ENCODE measurements at places on chromosomes 2 and 18.
A peak's percentile ranks its signal among the peaks of the same experiment; 100 is the strongest.

GRCh38 chr2:82730811-82731210 is 1728.3 kb downstream of the SUCLG1 start:
- no peak for DNase-seq

DNA sequence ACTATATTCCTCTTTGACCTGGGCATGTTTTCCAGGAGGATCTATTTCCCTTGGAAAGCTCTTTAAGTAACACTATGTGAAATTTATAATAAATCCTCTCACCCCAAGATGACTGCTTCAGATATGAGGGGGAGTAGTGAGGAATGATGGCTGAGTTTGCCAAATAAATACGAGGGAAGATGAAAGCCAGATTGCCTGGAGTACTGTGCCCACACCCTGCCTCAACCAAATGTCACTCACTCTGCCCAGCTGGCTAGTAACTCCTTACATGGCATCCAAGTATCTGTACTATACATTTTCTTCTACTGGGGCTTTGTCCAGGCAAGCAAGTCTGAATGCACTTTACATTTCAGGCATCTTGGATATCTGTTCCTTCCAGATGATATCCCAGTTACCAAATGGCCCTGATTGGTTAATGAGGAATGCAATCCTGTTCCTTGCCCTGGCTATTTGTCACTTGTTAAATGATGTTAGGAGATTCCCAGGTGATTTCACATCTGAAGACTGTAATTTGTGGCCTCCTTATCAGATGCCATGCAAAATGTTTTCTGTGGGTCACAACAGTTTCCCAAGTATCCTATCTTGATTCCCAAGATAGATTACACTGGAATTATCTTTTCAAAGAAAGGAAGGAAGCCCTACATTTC is 191.8 kb downstream of the IKZF2 start:
- no peak for DNase-seq

GRCh38 chr2:105592288-105592687 is 152.4 kb upstream of the NCK2 start:
- DNase-seq: peak; percentile 89

GRCh38 chr18:24200494-24201290 is 61.8 kb downstream of the CABYR start:
- DNase-seq: no peak

- DNase-seq: no peak
Observed at GRCh38 chr2:75099521-75099922, 99.8 kb downstream of the TACR1 start.

DNA sequence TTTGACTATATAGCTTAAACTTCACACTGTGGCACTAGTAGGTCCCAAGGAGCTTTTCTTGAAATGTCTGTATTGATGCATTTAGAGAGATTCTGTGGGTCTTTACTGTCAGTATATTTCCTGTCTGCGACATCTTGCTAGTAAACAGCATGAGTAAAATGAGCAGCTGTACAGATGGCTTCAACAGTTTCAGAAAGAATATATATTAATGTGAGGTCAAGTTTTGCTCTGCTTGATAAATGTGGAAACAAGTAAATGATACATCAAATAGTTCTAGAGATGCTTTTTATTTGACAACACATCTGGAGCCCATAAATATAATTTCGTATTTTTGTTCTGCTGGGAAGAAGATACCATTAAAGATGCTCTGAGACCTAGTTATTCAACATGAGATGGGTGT is 310.9 kb upstream of the COL3A1 start:
- no peak for DNase-seq

- DNase-seq: no peak
Observed at GRCh38 chr2:225002656-225003045, 39.6 kb downstream of the DOCK10 start.

DNA sequence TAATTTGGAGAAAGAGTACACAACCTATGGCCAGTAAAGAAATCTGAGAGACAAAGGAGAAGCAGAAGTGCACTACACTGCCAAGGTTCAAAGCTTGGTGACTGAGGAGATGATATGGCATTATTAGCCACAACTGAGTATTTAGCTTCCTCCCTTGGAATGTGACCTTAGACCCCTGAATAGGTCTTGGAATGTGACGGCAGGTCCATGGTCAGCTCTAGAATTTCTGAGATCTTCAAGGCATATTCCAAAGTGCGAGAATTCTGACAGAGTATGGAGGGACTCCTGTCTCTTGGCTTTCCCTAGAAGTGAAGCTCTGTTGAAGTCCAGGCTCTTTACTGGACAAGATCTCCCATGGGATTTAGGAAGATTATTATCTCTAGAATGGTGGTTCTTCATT is 130.0 kb upstream of the FN1 start:
- no peak for DNase-seq

GRCh38 chr2:98086491-98087446 is at the start of gene VWA3B:
Gene VWA3B, plus strand, starts transcription at chr2:98087167. Its CDS starts 5,926 bp downstream, at chr2:98093093.
- DNase-seq: no peak

DNA sequence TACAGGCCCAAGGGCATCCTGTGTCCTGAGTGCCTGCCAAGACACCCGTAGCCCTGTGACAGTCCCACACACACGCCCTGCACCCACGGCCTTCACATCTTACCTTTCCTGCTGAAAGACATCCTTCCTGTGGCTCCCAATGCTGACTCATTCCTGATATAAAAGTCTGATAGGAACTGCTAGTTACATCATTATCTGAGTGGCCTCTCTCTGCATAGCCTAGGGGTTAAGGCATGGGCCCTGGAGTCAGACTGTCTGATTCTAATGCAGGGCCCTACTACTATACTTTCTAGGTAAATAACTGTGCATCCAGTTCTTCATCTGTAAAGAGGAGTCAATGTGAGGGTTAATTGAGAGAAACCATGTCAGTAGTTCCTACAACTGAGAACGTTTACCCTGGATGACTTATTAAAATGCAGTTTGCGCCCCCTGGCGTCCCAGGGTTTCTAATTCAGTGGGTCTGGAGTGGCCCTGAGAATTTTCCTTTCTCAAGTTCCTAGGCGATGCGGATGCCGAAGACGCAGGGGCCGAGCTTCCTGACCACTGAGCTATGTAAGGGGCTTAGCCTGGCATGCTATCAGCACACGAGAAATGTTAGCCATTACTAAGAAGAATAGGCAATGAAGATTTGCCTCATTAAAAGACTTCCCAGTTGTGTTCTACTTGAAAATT is 6.0 kb upstream of the GPR45 start:
- DNase-seq: peak; percentile 69

DNA sequence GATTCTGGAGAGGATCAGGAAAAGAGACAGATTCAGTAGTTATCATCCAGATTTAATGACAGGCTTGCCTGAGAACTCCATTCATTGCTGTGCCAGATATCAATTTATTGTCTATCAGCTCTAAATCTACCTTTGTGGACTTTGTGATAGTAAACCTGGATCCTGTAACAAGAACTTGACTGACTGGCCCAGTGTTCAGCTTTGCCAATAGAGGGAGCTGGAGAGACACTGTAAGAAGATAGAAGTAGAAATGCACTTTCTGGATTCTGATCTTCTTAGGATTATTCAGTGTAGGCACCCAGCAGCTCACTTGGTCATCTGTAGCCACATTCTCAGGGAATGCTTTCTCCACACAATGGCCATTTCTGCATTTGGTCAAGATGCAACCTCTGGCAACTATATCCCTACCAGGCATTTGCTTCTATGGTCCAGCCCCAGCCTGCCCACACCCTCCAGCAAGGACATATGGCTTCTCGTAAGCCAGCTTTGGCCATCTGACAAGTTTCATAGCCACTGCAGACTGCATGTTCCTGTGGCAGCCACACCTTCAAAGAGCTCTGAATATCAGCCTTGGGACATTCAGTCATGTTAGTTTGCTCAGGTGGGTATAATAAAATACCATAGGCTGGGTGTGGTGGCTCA is 6.1 kb upstream of the SERPINB8 start:
- peak; percentile 56 for DNase-seq

GRCh38 chr2:60414495-60415138 is 138.8 kb downstream of the BCL11A start:
- DNase-seq: no peak

DNA sequence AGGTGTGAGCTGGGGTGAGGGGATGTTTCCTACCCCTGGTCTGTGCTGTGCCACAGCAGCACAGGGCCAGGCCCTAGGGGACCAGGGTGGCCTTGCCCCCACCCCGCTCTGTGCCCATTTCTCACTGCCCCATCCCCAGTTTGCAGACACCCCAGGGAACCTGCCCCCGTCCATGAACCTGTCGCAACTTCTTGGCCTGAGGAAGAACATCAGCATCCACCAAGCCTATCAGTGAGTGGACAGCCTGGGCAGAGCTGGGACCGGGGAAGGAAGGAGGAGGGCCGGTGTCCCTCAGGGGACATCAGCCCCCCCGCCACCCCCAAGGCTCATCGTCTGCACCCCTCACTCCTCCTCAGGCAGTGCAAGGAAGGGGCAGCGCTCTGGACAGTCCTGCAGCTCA is 7.5 kb downstream of the PROM2 start:
- no peak for DNase-seq

GRCh38 chr2:56918790-56919189 is 735.0 kb downstream of the CCDC85A start:
- no peak for DNase-seq

DNA sequence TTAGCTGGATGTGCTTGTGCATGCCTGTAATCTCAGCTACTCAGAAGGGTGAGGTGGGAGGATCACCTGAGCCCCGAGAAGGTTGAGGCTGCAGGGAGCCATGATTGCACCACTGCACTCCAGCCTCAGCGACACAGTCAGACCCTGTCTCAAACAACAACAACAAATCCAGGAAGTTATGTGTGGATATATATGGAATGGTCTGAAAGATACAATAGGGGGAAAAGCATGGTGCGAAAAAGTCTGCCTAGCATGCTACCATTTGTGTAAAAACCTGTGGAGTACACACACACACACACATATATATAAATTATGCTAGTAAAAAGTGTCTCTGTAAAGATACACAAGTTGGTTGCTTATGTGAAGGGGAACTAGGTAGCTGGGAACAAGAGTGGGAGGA is 6.9 kb upstream of the HOXD1 start:
- DNase-seq: no peak

DNA sequence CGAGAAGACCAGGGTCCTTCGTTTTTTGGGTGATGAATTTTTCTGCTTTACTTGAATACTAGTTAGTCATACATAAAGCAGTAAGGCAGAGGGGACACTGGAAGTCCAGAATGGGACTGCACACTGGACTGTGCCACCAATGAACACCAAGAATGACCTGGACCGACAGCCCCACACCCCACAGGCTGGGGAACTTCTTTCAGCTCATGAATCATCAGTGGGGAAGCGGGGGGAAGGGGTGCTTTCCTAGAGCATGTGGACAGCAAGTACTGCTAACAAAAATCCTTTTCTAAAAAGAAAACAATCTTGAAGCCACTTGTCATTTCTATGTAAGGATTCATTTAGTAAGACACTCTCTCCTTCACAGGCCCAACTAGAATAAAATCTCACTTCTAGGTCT is 86.0 kb downstream of the DTNB start:
- DNase-seq: no peak

GRCh38 chr2:14516844-14517243 is 115.7 kb upstream of the LRATD1 start:
- no peak for DNase-seq

- DNase-seq: no peak
Observed at GRCh38 chr18:37453752-37454151, 111.8 kb downstream of the CELF4 start.

- no peak for DNase-seq
Observed at GRCh38 chr2:162243294-162243693, at the start of gene FAP. Gene FAP, minus strand, starts transcription at chr2:162243445. Its CDS starts 118 bp downstream, at chr2:162243327.

- no peak for DNase-seq
Observed at GRCh38 chr2:6314218-6314960, 551.3 kb downstream of the CMPK2 start.

GRCh38 chr2:60560734-60561644 is 7.5 kb upstream of the BCL11A start:
- DNase-seq: no peak

GRCh38 chr2:10239561-10239967 is 63.1 kb upstream of the HPCAL1 start:
- no peak for DNase-seq

GRCh38 chr2:141856215-141856919 is 274.4 kb downstream of the LRP1B start:
- no peak for DNase-seq

DNA sequence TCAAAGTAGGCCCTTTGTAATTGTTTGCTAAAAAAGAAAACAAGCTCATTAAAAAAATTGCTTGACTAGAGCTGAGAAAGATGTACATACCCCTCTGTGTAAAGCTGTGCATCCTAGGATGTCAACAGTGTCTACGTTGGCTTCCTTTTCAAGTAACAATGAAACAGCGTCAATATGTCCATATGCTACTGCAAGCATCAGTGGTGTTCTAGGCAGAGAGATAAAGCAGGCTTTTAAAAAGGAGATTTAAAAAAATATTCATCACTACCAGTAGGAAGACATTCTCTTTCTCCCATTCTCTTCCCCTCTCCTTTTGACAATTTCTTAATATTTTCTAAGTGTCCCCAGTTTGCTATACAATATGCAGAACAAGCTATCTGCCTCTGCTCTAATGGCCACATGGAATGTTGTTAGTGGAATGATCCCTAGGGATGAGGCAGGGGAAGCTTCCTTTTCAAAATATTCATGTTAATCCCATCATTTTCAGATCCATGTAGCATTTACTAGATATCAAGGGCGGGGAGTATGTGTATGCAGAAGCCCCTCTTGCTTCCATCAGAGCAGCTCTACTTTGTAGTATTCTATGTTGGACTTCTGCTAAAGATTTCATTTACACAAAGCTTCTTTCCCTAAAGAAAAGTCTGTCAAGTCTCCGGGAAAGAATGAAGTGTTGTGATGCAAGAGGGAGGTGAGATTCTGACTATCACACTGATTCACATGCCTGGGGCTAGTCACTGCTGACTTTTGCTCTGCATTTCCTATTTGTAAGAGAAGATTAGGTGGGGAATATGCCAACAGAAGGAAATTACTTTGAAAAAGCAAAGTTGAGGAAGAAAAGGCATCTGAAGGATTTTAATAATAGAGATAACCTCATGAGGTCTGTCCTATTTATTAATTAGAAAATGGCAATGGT is 81.5 kb upstream of the PGAP1 start:
- peak; percentile 7 for DNase-seq

DNA sequence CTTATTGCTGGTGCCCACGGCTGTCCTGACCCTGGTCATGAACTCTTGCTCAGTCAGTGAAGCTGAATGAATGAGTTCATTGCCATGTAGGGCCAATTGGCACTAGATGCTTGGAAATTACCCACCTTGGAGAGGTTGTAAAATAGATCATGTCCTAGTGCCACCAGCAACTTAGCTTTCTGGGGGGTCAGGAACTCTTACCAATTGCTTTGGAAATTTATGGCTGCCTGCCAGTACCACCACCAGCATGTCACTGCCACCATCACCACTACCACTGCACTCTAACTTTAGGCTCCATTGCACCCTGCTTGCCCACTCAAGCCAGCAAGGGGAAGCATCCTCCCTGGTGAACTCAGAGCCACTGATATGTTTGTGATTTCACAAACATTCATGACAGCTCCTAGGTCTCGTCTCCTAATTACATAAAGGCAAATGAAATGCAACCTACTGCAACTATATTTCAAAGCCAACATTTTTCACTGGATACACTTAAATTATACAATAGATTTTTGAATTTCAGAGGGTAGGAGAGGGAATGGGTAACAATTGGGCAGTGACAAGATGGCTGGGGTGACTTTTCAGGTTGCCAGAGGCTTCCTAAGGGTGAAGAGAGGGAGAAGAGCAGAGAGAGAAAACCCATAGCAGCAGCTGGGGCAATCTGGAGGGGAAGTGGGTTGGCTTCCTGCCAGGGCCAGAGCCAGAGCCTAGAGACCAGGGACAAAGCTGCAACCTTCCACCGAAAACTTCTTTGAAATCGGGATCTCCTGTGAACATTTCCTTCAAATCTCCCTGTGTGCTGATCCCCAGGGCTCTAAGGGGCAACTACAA is 3.5 kb upstream of the EMILIN1 start:
- DNase-seq: no peak
